ENCODE measurements at places on chromosomes 1 and 21.

DNA sequence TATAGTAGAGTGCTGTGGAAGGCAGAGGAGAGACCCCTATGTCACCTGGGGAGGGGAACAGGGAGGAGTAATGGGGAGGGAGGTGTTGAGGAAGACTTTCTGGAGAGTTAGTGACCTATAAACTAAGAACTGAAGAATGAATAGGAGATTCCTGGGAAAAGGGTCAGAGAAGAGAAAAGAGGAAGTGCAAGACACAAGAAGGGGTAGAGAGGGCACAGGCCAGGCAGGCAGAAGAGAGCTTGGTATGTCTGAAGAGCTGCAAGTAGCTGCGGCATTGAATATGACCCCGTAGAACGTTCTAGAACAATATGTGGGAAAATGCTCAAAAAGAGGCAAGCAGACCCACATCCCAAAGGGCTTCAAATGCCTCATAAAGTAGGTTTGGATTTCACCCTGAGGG, 361.2 kb downstream of the PRDM2 start:
- H3K27ac ChIP-seq: no peak overlapping the region
- no peaks in the 10 kb centered on the region for H3K36me3 ChIP-seq
- DNase-seq: no peak
- H3K4me1 ChIP-seq: no peaks in the 10 kb centered on the region
- H3K27me3 ChIP-seq: no peaks in the 10 kb centered on the region

GRCh38 chr1:23417570-23417969, 7.0 kb downstream of the TCEA3 start:
- H3K4me3 ChIP-seq: no peak overlapping the region
- peak overlapping the region; percentile 80 for H3K27ac ChIP-seq
- no peaks in the 10 kb centered on the region for H3K4me1 ChIP-seq
- no peaks in the 10 kb centered on the region for H3K27me3 ChIP-seq

- H3K36me3 ChIP-seq: no peaks in the 10 kb centered on the region
- no peak overlapping the region for H3K27ac ChIP-seq
- H3K27me3 ChIP-seq: no peaks in the 10 kb centered on the region
- no peak overlapping the region for H3K4me3 ChIP-seq
Measured at GRCh38 chr1:40594187-40594531, 62.7 kb downstream of the ZNF684 start.

GRCh38 chr1:165852871-165853270, 25.5 kb downstream of the UCK2 start:
- H3K4me3 ChIP-seq: no peak overlapping the region
- H3K27me3 ChIP-seq: no peaks in the 10 kb centered on the region
- peaks cover 25% of the 10 kb centered on the region for H3K4me1 ChIP-seq
- DNase-seq: no peak

DNA sequence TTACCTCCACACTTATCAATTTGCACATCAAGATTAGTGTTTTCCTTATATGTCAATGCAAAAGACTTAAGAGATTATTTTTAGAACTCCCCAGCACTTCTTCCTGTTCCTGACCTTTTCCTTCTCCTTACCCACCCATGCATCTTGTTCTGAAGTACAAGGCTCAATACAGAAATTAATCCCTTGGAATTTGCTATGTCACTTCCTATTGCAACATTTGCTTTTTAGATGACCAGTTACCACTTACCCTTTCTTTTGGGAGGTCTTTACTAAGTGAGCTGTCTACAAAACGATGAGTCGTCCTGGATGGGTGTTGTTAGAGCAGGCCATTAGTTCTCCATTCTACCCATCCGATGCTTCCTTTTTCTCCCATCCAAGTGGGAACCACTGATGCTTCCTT, 221.2 kb downstream of the FMN2 start:
- H3K4me3 ChIP-seq: no peak overlapping the region
- H3K4me1 ChIP-seq: peaks cover 20% of the 10 kb centered on the region
- peaks cover 27% of the 10 kb centered on the region for H3K36me3 ChIP-seq
- no peaks in the 10 kb centered on the region for H3K27me3 ChIP-seq
- DNase-seq: no peak
- H3K27ac ChIP-seq: peak overlapping the region; percentile 36

DNA sequence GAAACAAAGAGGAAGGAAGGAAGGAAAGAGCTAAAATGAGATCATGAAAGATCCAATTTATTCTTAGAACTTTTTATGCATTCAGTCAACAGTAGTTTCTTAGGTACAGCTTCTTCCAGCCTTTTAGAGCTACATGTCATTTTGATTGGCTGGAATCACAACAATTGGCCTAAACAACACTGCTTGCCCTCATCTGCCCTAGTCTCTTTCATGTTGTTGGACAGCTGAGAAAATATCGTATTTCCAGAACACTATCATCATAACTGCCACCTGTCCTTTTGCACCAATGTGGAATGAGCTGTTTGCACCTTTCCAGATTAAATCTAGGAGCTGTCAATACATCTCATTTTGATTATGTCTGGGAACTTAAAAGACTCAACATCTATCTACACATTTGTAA, 161.7 kb downstream of the TGFBR3 start:
- no peak overlapping the region for H3K27ac ChIP-seq
- no peak overlapping the region for H3K4me3 ChIP-seq
- no peaks in the 10 kb centered on the region for H3K4me1 ChIP-seq
- DNase-seq: no peak

- peaks cover 32% of the 10 kb centered on the region for H3K4me1 ChIP-seq
- peak overlapping the region; percentile 92 for H3K4me3 ChIP-seq
- peaks cover 26% of the 10 kb centered on the region for H3K36me3 ChIP-seq
Measured at GRCh38 chr1:183635099-183635605, 431 bp downstream of the ARPC5 start.

DNA sequence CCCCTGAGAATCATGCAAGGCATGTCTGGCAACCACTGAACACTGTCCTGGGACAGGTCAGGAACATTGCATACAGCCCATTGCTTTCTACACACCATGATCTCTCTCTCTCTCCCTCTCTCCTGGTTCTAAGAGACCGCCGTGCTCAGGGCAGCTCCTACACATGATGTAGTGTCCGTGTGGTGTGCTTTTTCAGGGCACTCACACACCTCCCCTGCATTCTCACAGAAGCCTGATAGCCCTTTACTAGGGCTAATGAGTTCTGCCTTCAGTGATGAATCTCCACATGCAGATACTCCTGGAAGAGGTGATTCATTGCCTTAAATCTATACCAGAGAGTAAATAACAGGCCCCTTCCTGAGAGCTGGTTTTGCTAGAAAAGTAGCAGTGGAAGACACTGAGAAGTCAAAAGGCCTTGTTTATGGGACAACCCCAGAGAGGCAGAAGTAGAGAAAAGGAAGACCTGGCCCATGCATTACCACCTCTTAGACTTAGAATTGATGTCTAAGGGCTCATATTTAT, 7.2 kb upstream of the OLFML2B start:
- DNase-seq: no peak
- no peak overlapping the region for H3K27ac ChIP-seq
- H3K27me3 ChIP-seq: no peaks in the 10 kb centered on the region
- H3K4me1 ChIP-seq: peaks cover 18% of the 10 kb centered on the region
- H3K36me3 ChIP-seq: no peaks in the 10 kb centered on the region

DNA sequence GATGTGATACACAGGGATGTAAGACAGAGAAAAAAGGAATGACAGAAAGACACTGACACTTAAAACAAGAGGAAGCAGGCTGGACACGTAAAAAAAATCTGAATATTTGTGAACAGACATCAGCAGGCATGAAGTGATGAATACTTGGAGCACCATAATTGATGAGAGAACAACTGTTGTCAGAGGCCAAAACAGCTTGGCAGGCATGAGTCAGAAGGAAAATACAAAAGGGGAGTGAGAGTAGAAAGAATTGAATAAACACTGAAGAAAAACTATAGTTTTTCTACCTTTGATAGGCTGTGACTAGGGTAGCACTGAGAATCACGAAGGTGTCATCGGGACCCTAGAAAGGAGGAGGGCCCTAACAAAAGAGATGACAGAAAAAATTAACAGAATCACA, 21.6 kb upstream of the GUCA2A start:
- H3K4me3 ChIP-seq: no peak overlapping the region
- H3K27ac ChIP-seq: peak overlapping the region; percentile 70
- H3K27me3 ChIP-seq: no peaks in the 10 kb centered on the region
- H3K36me3 ChIP-seq: peaks cover 53% of the 10 kb centered on the region

GRCh38 chr1:232891656-232892317, 58.6 kb upstream of the NTPCR start:
- no peak for DNase-seq
- H3K27me3 ChIP-seq: no peaks in the 10 kb centered on the region
- H3K36me3 ChIP-seq: no peaks in the 10 kb centered on the region
- H3K27ac ChIP-seq: no peak overlapping the region

- peaks cover 3% of the 10 kb centered on the region for H3K4me1 ChIP-seq
- DNase-seq: peak; percentile 59
Measured at GRCh38 chr1:204507317-204508105, 8.7 kb upstream of the MDM4 start.

All from SK-N-SH (cell line).